ENCODE measurements at places on chromosomes 6 and 20.

- no peak for DNase-seq
Measured at GRCh38 chr6:116139917-116140316, 14.0 kb upstream of the COL10A1 start.

GRCh38 chr6:111810294-111811131 lies 62.7 kb downstream of the FYN start:
- no peak for DNase-seq

DNA sequence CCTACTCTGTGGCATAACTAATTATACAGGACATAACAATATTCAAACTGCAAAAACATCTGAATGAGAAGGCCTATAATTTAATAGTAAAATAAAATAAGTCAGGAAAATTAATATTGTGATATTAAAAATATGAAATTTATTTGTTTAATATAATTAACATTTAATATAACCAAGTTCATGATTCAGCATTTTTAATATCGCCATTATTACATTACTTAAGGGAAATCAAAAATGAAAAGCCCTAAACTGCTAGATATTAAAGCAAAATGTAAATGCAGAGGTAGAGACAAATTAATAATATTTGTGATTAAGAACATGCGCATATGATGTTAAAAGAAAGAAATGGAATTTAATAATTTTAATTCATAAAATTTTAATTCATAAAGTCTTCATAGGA lies 683.4 kb upstream of the EYS start:
- no peak for DNase-seq

GRCh38 chr6:159533568-159533967 lies 159.5 kb downstream of the SOD2 start:
- DNase-seq = no peak

DNA sequence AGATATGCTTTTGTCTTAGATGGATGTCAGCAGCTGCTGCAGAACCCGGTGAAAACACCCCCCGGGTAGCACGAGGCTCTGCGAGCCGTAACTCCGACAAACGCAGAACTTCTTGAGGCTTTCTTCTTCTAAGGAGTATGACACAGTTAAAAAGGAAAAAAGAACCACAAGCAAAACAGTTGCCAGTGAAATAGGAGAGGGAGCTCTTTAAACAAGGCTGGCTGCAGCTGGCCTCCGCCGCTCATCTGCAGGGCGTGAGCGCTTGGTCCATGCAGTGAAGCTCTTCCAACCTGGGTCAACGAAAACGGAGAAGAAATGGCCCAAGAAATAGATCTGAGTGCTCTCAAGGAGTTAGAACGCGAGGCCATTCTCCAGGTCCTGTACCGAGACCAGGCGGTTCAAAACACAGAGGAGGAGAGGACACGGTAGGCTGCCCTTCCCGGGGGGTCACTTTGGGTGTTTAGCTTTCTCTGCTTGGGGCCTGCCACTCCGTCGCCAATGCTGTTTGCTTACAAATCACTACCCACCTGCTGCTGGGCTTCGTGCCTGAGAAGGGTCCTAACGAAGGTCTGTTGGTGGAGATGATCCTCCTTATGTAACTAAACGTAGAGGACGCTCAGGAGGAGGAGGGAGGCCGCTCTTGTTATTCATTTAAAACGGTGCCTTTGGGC lies 13.2 kb downstream of the SYTL3 start:
- DNase-seq = no peak

DNA sequence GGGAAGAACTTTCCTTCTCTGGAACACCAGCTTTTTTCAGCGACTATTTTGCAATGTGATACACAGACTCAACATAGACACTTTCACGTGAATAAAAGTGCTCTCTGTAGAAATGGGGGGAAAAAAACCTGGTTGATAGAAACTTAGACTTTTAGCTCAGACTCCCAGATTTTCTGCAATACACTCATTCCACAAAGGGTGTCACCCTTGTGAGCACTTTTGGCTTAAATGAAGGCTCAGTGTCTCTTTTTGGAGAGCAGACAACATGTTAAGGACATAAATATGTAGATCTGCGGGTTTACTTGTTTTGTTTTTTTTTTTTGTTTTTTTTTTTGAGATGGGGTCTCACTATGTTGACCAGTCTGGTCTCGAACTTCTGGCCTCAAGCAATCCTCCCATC lies 579.6 kb downstream of the PTPRT start:
- DNase-seq = no peak

GRCh38 chr20:61414455-61414991 lies 162.5 kb downstream of the CDH4 start:
- no peak for DNase-seq

GRCh38 chr20:19944772-19945459 lies 72.2 kb upstream of the NAA20 start:
- DNase-seq = peak; percentile 22

- DNase-seq = no peak
Measured at GRCh38 chr20:17385798-17386197, 145.4 kb downstream of the BFSP1 start.

GRCh38 chr6:15879371-15880261 lies 216.8 kb upstream of the DTNBP1 start:
- peak; percentile 19 for DNase-seq

GRCh38 chr6:154624038-154624599 lies 109.1 kb upstream of the SCAF8 start:
- no peak for DNase-seq

DNA sequence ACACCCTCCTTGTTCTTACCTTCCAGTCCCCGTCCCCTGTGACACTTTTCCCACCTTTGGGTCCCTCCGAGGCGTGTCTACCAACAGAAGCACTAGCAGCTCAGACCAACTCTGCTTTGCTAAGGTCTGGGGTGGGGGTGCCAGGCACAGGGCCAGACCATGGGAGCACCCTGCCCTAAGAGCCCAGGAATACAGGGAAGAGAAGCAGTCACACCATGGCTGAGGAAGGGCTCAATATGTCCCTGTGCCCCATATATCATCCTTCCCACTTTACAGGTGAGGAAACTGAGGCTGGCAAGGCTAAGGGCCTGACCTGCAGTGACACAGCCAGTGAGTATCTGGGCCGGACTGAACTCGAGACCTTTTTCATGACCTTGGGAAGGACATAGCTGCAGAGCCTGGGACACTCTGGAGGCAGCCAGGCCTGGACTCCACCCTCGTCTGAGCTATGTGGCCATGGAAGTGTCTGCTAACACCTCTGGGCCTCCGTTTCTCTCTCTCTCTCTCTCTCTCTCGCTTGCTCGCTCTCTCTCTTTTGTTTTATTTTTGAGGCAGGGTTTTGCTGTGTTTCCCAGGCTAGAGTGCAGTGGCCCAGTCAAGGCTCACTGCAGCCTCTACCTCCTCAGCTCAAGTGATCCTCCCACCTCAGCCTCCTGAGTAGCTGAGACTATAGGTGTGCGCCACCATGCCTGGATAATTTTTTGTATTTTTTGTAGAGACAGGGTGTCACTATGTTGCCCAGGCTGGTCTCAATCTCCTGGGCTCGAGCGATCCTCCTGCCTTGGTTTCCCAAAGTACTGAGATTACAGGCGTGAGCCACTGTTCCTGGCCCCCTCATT lies 156.7 kb downstream of the GRM4 start:
- no peak for DNase-seq

GRCh38 chr6:164106345-164106769 lies 691.8 kb downstream of the QKI start:
- DNase-seq = no peak

DNA sequence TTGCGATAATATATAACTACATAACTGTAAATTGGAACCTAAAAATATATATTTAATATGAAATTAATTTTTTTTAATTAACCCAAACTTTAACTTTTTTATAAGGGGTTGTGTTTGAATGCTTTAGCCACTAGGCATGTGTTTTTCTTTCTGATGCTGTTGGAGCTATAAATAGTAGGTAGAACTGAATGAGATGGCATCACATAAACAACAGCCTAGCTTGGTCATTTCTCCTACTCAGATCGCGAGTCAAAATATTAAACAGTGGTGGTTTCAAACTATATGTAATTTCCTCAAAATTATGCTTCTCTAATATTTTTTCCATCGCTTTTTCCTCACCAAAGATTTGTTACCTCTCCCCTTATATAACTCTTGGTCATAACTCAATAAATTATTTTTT lies 243.2 kb downstream of the ARID1B start:
- no peak for DNase-seq

DNA sequence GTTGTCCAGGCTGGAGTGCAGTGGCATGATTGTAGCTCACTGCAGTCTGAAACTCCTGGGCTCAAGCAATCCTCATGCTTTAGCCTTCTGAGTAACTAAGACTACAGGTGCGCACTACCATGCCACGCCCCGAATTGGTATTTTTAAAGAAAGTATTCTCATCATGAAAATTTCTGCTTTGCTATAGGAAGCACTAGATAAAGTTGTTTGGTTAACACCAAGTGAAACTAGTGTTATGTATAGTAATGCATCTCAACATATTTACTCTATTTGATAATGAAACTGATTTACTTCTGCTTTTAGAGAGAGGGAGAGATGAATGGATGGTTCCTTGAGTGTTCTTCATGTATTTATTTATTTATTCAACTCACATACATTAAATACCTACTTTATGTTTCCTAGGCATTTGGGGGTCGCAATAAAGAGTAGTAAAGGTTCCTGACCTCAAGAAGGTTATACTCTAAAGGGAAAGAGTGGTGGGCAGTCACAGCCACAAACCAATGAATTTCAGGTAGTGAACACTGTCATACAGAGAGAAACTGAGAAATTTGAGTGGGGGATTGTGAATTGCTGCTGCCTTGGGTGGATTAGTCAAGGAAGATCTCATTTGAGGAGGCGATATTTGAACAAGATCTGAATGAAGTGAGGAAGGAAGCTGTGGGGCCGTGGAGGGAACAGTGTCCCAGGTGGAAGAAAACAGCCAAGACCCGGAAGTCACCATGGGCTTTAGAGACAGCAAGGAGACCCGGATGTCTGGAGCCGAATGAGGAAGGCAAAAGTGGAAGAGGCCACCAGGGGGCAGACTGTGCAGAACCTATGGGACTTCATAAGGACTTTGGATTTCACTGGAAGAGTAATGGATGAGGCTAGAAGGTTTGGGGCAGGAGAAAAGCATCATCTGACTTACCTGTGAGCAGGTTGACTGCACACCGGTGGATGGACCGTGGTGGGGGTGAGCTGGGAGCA lies 185.6 kb downstream of the TSHZ2 start:
- DNase-seq = peak; percentile 31

GRCh38 chr6:34235307-34236130 lies 1.2 kb upstream of the HMGA1 start:
- DNase-seq = peak; percentile 57

DNA sequence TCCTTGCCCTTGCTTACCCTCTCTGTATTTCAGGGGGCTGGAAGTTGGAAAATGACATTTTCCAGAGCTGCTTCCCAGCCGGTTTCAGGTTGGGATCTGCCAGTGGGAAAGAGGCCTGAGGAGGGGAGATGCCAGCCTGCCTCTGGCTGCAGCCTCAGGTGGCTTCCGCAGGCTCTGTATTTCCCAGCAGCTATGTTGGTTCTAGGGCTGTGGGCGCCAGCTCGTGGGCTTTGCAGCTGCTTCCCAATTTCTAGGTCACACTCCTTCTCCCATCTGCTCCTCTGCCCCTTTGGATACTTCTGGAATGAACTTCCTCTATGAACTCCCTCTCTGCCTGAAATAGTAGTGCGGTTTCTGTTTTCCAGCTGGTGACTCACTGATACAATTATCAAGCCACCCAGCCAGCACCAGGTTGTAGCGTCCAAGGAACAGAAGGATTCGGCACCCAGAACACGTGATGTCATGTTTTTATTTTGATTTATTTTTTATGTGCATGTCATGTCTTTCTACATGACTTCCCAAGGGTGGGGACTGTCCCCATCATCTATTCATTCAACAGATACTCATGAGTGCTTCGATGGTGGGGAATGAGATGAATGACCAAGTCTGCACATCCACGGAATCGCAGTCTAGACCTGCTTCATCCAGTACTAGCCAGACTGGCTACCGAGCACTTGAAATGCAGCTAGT lies 38.0 kb downstream of the TGM2 start:
- no peak for DNase-seq

DNA sequence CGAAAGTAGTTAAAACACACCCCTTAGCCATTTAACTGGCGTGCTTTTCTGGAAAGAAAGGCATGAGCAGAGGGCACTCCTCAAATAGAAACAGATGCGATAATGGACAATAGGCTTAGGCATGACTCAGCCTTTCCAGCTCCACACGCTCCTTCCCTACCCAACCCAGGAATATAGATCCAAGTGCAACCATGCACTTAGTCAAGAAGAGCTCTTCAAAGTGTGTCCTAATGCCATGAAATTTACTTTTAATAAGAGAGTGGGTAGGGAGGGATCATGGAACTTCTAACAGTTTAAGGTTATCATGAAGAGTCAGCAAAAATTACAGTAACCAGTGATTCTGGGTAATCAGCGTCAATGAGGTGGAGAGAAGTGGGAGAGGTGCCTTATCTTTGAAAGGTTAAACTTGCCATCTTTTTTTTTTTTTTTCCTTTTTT lies 2.4 kb upstream of the EFHC1 start:
- DNase-seq = no peak

- DNase-seq = no peak
Measured at GRCh38 chr6:111959766-111960165, 86.5 kb upstream of the FYN start.

GRCh38 chr6:44558832-44559251 lies 171.3 kb downstream of the CDC5L start:
- no peak for DNase-seq

GRCh38 chr6:113854531-113855499 lies 2.3 kb upstream of the MARCKS start:
- DNase-seq = no peak

DNA sequence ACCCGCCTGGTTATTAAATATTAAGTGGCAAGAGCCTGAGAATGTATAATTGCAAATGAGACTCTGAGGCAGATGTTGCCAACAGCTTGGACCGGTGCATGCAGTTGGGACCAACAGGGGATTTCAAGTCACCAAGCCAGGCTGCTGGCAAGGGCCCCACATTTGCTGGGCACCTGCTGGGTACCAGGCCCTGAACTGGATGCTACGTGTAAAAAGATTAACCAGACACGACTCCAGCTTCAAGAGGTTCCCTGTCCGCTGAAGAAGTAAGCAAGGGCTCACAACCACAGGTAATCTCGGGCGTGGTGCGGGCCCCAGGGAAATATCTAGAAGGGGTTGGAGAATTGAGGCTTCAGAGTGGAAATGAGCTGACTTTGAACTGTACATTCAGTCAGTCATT lies 13.2 kb upstream of the SIRPA start:
- no peak for DNase-seq

DNA sequence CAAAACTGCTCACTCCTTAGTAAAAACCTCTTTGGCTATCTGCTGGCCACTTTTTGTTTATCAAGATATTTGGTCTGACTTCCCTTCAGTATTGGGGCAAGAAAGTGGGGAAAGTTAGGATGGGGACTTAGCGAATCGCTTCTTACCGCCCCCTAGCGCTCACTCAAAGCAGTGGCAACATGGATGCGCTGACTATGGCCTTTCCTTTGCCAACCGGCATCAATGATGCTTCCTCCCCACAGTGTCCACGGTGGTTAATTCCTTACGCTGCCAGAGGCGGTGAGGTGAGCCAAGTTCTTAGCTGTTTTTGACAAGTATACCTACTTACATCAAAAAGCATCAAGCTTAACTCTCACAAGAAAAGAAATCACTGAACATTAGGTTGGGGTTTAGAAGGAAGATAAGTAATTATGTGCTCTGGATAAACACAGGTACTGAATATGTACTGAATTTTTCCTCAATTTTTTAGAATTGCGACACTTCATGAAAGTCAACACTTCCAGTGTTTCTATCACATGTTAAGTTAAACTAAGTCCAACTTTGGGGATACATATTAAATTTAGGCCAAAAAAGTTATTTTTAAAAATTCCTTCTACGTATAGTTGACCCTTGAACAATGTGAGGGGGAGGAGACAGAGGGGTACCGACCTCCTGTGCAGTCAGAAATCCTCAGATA lies 86.7 kb downstream of the GMDS start:
- peak; percentile 5 for DNase-seq

- no peak for DNase-seq
Measured at GRCh38 chr6:128803911-128804310, 79.0 kb upstream of the LAMA2 start.

All from stimulated activated CD4-positive, alpha-beta T cell treated with anti-CD3 and anti-CD28 coated beads, Interleukin-12 subunit alpha, Interleukin-12 subunit beta, amount 100 ng/mL, for 24 hours (primary cell).